ENCODE measurements at places on chromosomes 1 and 21.

DNA sequence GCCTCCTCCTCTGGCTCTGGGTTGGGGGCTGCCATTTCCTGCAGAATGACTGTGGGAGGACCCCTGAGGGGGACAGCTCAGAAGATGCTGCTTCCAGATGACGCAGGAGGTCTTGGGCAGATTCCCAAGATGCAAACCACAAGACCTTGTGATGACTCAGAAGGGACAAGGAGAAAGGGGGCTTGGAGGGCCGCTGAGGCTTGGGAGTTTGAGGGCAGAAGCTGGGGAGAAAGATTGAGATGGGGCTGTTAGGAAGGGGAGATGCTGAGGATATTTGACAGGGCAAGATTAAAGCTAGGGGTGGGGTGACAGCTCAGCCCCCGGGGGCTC, 7.5 kb downstream of the PTPRU start:
- DNase-seq, result peak; percentile 78

- no peak for DNase-seq
Measured at GRCh38 chr1:143699115-143699514, 272.7 kb downstream of the FAM72C start.

DNA sequence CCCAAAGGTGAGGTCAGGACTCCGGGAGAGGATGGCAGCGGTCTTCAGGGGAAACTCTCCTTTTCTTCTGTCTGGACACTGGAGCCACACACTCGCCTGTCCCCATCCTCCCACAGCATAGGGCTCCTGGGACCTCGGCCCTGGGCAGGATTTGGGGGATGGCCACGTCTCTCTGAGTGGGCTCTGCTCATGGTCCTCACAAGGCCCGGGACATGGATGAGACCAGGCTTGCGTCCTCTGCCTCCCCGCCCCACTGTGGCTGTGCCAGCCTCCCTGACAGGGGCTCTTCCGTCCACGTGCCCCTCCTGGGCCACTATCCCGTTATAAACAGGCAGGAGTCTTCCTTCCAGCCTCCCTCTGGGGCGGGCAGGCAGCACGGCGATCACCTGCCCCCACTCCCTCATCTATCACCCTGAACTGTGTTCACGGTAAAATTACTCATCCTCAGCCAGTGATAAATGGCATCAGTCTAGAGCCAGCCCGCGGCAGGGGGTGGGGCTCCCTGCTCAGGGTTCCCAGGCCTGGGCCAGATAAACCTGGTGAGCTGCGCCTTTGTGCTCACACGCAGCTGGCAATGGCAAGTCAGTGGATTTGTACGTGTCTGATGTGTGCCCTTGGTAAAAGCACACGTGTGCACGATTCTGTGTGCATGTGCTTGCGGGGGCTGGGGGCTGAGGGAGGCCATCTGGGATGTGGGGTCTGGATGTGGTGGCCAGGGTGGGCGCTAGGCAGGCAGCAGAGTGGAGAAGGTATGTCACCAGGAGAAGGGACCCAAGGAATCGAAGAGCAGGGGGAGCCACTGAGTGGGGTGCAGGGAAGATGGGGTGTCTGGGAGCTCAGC, 12.6 kb upstream of the SAMD11 start:
- DNase-seq, result peak; percentile 74

DNA sequence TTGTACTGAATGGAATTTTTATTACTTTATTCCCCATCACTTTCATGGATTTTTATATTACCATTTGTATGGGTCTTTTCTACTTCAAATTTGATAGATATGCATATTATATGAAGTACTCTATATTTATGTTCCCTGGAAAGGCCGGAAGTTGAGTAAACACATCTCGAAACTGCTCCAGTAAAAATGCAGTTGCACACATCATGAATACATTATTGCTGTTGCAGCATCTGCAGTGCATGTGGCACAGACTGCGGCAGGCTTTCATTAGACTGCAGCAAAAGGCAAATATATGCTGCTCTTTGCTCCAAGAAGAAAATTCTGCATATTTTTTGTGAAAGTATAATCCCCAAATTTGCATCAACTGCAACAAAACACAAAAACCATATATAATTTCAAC, 48.7 kb upstream of the LRRC7 start:
- no peak for DNase-seq

DNA sequence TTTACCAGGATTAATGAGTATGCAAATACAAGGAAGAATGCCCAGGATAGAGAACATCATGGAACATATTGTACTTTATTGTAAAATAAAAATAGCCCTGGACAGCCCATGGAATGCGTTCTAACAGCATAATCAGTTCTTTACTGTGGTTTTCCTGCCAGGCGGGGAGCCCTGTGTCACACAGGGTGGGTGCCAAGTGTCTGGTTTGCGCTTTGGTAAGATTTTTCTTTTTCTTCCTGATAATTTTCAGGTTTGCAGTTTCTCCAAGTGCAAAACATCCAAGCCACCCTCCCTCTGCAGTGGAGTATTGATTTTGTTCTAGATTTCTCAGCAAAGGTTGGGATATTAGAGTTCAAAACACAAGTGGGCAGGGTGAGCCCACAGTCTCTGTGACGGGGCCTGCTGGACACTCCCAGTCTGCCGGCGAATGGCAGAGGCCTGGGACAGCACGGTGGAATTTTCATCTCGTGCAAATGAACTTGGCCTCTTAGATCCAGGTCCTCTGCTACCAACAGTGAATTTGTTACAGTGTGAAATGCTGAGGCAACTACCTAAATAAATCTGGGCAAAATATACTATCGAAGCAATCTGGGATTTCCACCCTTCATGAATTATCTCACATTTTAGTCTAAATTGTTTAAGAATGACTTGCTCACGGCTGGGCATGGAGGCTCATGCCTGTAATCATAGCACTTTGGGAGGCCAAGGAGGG, 15.6 kb upstream of the KCNJ15 start:
- peak; percentile 88 for DNase-seq

DNA sequence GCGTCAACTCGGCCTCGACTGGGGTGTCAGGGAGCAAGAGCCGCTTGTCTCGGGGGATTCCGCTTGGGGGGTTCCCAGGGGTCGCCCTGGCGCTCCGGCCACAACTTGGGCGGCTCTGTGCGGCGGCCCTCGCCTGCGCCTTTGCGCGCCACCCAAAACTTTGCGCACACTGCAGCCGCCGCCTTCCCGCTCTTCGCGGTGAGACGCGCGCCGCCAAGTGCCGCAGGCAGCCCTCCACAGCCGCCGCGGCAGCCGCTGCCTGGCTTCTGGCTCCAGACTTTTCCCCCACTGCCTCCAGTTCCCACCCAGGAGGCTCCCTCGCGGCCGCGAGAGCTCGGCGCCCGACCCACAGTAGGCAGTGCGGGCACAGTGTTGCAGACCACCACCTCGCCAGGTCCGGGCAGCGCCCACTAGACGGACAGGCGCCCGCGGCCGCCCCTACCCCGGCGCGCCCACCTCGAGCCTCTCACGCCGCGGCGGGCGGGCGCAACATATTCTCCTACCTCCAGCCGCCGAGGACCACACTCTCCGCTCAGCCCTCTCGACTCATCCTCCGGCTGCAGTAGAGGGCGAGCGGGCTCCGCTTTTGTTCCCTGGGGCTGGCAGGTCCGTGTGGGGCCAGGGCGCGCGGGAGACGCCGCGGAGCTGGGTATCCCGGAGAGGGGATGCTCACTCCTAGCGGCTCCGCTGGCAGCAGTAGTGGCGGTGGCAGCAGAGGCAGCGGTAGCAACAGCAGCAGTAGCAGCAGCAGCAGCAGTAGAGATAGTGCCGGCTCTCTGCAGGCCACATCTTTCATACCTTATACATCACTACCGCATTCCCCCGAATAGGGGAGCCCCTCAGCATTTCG, 296.6 kb downstream of the OMA1 start:
- DNase-seq, result peak; percentile 58

- DNase-seq, result peak; percentile 0
Measured at GRCh38 chr1:190908691-190909090, 431.0 kb upstream of the BRINP3 start.

DNA sequence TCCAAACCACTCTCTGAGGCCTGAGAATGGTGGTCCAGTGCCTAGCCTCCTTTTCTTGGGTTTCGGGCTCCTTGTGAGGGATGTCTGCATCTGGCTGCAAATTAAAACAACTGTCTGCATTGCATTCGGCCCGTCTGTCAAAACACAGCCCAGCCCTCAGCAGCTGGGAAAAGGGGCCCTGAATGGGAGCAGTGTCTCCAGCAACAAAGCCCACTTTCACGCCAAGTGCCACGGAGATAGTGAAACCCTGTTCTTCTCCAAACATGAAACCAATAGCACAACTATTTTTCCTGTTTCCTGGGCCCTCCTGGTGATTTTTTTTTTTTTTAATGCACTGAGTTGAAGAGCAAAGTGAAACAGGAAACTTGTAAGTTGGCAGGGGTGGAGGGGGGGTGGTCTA, 138.4 kb downstream of the PLXNA2 start:
- DNase-seq, result no peak

Data from GM23248 (cell line).